WTC11 (cell line): ENCODE measurements at places on chromosomes 7 and 10.
A peak's percentile ranks its signal among the peaks of the same experiment; 100 is the strongest.

- DNase-seq = no peak
Measured at GRCh38 chr7:148044173-148044572, 546.4 kb upstream of the C7orf33 start.

GRCh38 chr7:150716368-150716767 is at the start of gene GIMAP1:
Gene GIMAP1 (plus strand): TSS chr7:150716613. CDS start chr7:150719048, 2,435 bp downstream.
- DNase-seq = no peak

DNA sequence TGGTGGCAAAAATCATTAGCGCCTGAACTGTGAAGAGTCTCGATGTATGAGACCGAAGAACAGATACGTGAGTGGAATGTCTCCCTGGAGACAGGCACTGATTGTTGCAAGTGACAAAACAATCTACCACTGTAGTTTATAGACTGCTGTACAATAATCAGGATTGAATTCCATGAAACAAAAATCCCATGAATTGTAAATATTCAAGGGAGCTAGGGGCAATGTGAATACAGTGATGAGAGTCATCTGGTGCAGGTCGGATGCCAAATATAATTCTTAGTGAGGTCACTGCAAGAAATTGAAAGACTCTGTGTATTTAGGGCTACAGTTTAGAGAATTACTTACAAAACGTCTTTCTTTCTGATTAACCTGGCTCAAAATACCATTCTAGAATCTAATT is 594.4 kb upstream of the VSTM2A start:
- no peak for DNase-seq

DNA sequence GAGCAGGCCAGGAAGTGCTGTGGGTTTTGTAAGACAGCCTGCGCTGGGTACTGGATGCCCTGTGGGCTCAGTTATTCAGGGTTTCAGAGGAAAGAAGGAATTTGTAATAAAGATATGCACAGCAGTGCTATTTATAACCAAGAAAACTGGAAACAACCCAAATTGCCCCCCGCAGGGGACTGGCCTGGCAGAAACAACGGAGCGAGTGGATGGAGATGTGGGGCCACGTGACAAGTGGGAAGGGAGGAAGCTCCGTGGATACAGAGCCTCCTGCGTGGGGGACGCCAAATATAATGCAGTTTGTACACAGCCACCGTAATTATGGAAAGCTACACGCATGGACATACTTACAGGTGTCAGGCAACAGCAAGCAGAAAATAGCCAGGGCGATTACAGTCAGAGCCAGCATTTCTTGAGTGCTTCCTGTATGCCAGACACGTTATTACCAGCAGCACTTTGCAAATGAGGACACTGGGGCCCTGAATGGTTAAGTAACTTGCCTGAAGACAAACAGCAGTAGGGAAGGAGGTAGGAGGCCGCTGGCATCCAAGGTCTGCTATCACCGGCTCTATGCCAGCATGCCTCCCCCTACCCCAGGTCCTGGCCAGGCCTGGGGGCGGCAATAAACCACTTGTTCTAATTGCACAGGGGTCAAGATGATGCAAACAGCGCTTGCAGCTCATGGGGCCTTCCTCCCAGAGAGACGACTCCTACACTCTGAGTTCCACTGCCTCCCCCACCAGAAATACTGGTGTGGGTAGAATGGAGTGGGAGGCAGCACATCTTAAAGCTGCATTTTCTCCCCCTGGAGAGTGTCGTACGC is 8.7 kb upstream of the CAMK2B start:
- no peak for DNase-seq

DNA sequence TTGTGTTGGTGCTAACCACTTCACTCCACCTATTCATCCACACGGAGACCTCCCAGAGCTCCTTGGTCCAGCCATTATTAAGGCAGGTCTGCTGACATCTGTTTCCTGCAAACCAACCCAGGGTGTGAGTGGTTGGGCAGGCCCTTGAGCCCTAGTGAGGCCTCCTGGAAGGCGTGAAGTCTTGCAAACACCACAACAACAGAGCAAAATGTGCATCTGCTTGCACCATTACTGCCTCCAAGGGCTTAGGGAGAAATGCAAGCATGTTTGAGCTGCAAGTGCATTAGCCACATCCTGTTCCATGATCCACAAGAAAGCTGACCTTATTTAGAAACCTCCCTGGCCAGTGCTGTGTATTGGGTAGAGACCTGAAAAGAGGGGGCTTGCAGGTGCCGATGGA is 325.5 kb downstream of the GRID1 start:
- DNase-seq = no peak

DNA sequence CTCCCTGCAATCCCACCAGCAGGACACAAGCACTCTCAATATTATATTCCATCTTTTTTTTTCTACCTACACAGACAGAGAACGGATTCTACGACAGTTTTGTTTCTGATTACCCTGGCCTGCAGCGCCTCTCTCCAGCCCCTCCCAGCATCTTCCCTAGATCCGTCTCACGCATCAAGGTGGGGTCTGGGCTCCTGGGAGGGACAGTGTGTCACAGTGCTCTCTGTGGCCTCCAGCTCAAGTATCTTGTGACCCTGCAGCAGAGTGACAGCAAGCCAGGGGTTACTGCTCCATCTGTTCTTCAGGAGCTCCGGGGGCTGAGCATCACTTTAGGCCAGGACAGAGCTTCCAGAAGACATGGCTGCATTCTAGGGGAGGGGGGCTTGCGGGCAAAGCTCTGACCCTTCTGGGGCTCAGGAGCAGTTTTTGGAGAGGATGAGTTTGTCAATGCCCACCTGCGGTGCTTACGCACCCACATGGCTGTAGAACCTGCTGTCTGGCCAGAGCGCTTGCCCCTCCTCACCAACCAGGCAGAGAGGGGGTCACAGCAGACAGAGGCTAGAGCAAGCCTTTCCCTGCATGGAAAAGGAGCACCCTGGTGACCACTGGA is 22.6 kb downstream of the MYO1G start:
- no peak for DNase-seq

GRCh38 chr7:134495546-134495945 is 31.8 kb upstream of the AKR1B10 start:
- DNase-seq = no peak

- no peak for DNase-seq
Measured at GRCh38 chr10:102603946-102604345, 40.3 kb upstream of the TRIM8 start.

- no peak for DNase-seq
Measured at GRCh38 chr10:114611617-114612016, 46.5 kb downstream of the ABLIM1 start.

DNA sequence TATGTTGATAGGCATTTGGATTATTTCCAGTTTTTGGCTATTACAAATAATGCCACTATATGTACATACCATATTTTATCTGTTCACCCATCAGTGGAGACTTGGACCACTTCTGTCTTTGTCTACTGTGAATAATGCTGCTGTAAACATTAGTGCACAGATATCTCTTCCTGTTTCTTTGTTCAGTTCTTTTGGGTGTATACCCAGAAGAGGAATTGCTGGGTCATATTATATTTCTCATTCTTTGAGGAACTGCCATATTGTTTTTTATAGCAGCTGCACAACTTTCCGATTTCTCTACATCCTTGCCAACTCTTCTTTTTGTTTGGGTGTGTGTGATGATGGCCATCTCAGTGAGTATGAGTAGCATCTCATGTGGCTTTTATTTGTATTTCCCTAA is 218.0 kb downstream of the LRMDA start:
- DNase-seq = no peak

DNA sequence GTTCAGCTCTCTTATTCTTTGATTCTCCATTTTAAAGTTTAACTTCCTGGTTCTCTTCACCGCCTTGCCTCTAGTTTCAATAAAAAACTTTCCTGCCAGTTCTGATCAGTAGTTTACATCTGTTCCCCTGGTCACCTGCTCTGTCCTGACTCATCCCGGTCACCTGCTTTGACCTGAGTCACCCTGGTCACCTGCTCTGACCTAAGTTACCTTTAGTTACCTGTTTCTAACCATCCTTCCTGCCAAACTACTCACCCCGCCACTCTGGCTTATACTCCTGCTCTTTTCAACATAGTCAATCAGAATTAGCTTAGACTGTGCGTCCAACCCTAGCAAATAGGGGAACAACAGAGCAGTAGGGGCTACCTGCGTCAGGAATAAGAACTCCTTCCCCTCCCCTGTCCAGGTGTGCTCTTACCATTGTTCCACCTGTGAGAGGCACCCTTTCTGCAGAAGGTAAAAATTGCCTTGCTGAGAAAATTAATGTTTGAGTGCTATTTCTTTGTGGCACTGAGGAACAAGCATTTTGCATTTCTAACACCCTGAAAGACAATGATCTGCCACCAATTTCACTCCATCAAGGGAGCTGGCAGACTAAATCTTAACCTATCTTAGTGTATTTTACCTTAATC is 263.6 kb downstream of the DOCK4 start:
- DNase-seq = no peak

- DNase-seq = no peak
Measured at GRCh38 chr7:149297034-149297755, 35.2 kb downstream of the ZNF783 start.

DNA sequence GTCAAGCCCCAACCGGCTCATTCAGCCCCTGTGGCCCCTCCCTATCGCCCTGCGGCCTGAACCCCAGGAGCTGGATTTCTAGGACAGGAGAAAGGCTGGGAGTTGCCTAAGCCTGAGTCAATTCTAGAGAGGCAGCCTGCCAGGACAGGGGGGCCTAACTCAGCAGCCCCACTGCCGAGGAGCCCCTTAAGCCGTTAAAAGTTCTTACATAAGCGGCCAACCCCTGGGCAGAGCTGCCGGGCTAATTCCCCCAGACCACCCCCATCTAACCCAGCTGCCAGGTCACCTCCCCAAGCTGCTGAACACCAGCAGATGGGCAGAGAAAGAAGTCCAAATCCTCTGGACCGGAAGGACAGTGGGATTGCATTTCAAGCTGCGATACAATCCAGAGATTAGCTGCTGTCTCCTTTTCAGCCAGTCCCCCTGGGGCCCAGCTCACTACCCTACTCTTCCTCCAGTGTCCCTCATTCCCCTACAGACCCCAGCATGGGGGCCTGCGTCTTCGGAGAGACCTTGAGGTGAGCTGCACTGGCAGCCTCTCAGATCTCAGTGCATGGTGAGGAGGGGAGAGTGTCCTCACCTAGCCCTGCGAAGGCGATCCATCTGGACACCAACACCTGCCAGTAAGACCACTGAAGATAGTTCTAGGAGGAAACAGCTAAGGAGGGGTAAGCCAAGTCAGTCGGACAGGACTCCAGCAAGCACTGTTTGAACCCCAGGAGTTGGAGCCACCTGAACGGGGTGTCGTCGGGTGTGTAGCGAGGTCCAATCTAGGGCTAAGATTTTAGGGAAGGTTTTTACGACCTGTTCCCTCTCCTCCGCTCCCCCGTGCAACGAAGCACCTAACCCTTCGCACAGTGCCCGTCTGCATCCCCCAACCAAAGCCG is 830 bp downstream of the IMPDH1 start:
- peak; percentile 46 for DNase-seq

- no peak for DNase-seq
Measured at GRCh38 chr10:114094795-114095194, 51.1 kb downstream of the ADRB1 start.

DNA sequence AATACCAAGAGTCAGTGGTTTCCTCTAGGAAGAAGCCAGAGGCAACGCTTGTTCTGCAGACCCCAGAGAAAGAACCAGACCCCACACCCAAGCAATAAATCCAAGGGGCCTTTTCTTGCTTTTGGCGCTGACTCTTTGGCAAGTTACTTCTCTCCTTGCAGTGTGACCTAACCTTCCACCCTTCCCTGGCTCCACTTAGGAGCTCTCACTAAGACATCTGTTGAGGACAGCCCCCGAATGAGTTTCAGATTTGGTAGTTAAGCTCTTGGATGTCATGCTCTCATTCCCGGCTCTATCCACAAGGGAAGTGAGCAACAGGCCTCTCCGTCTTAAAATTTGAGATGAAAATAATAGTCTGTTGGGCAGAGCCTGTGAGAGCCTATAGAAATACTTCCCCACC is 50.6 kb upstream of the FAM204A start:
- DNase-seq = no peak

DNA sequence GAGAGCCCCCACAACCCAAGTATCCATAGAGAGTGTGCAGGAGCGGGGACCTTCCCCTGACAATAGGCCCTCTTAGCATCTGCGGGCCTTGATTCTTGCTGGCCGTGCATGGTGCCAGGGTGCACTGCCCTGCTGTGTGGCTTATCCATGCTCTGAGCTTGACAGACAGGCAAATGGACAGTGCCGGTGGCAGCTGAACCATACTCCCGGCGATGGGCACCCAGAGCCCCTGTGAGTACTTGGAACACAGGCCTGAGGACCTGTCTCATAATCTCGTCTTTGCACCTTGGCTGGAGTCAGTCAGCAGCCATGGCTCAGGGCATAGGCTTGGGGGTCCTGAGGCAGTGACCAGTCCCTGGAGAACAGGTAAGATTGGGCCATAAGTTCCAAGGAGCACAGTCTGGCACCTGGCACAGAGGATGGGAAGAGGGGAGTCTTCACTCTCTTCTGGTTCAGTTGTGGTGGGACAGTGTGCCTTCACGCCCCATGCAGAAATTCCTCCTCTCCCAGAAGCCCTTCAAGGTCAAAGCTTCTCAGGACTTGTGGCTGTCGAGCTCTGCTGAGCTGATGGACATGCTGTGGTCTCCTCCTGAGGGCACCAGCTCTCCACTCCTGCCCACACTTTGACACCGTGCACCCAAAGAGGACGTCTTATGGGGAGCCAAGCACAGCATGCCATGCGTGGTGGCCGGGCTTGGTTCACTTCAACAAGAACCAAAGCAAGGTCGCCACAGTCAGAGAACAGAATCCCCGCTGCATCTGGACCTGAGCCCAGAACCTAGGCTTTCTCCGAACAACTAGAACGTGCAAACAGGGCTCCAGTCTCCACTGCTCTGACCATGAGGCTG is 59.4 kb upstream of the CAMK2B start:
- DNase-seq = no peak

GRCh38 chr10:86366033-86366901 is at the start of gene GRID1:
Gene GRID1 (minus strand): TSS chr10:86366795.
- DNase-seq = peak; percentile 58

GRCh38 chr7:20441346-20441745 is 110.6 kb downstream of the ITGB8 start:
- DNase-seq = no peak

DNA sequence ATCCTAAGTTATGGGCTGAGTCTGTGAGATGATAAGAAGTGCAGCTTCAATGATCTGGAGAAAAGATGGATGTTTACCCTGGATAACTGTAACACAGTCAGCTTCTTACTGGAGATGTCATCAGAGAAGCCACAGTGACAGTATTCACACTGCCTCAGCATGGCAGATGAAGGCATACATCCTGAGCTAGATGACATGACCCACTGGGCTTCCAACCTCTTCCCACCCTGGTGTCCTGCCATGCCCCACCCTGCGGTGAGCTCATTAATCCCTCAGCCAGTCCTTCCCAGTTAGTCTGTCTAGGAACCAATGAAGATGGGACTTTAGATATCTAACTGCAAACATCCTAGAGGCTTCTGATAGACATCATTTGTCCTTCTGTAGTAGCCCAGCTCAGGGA is 213.8 kb downstream of the TAX1BP1 start:
- no peak for DNase-seq

DNA sequence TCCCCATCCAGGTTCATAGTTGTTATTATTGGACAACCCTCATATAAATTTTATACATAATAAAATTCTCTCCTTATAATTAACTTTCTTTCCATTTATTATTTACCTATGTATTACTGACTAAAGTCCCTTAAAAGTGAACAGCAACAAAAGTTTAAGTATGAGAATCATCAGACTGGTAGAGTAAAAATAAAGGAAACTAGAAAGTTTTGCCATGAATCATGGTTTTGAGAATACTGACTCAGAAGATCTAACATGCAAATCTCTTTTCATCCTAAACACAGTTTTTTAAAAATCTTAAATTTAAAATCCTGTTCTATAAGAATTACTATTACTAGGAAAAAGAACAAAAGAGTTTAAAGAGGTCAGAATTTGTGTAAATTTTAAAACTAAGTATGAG is 32.1 kb downstream of the HERC4 start:
- no peak for DNase-seq
